ENCODE measurements at places on chromosomes 3 and 15.

- H3K27me3 ChIP-seq, result no peaks in the 10 kb centered on the region
- H3K36me3 ChIP-seq, result no peaks in the 10 kb centered on the region
- H3K4me1 ChIP-seq, result no peaks in the 10 kb centered on the region
- no peak overlapping the region for H3K27ac ChIP-seq
- no peak overlapping the region for H3K4me3 ChIP-seq
- no peak for DNase-seq
These were observed 30.5 kb upstream of the PRSS50 start for GRCh38 chr3:46748170-46748569.

DNA sequence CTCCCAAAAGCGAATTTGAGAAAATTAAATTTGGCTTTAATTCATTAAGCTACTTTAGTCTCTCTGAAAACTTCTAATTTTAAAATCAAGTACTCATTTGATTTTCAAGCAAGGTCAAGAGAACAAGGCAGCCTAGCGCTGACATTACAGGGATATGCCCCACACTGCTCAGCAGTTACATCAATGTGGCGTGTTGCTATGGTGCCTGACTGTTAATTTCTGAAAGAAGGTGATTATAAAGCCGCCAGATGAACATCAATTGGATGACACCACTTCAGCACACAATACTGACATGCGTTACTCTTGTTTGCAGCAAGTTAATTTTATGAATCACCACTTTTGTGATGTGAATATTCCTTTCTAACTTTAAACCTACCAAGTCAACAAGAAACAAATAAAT, 284.4 kb downstream of the FOXP1 start:
- peaks cover 47% of the 10 kb centered on the region for H3K4me1 ChIP-seq
- H3K4me3 ChIP-seq, result no peak overlapping the region
- no peak for DNase-seq
- H3K36me3 ChIP-seq, result peaks cover 9% of the 10 kb centered on the region

DNA sequence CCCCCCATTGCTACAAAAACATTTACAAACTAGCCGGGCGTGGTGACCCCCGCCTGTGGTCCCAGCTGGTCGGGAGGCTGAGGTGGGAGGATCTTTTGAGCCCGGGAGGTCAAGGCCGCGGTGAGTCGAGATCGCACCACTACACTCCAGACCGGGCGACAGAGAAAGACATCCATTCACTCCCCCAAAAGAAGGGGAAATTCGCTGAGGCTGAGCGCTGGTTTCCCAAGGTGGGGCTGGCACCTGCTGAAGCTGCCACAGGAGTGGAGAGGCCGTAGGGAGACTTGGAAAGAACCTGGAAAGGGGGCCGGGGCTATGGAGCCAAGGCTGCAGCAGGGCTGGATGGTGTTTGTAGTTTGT, 732 bp upstream of the CRTC3 start:
- peak overlapping the region; percentile 42 for H3K27ac ChIP-seq
- peaks cover 37% of the 10 kb centered on the region for H3K4me1 ChIP-seq
- H3K4me3 ChIP-seq, result peak overlapping the region; percentile 63

- H3K36me3 ChIP-seq, result no peaks in the 10 kb centered on the region
- no peaks in the 10 kb centered on the region for H3K4me1 ChIP-seq
- peaks cover 8% of the 10 kb centered on the region for H3K27me3 ChIP-seq
- H3K27ac ChIP-seq, result no peak overlapping the region
- H3K4me3 ChIP-seq, result no peak overlapping the region
These were observed 142.4 kb downstream of the ANXA2 start for GRCh38 chr15:60255390-60255789.

DNA sequence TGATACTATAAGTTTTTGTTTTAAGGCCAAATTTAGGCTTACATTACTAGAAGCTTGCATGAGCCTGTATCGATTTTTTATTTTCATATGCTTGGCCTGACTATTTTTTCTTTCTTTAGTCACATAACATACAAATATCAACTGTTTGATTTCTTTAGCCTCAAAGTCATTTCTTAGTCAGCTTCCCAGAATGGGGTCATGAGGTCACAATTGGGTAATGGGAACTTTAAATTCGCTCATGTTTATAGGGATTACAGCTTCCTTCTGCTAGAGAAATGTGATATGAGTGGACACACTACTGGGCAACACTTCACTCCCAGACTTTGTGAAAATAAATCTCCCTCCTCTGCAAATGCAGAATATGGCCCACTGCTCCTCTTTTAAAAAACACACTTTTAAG, 9.1 kb upstream of the TIPARP start:
- peaks cover 44% of the 10 kb centered on the region for H3K4me1 ChIP-seq
- peak overlapping the region; percentile 22 for H3K4me3 ChIP-seq
- H3K36me3 ChIP-seq, result no peaks in the 10 kb centered on the region
- H3K27ac ChIP-seq, result no peak overlapping the region
- DNase-seq, result no peak

GRCh38 chr15:29008846-29009245, 123.1 kb downstream of the APBA2 start:
- H3K4me3 ChIP-seq, result no peak overlapping the region
- H3K4me1 ChIP-seq, result no peaks in the 10 kb centered on the region
- no peak overlapping the region for H3K27ac ChIP-seq
- H3K36me3 ChIP-seq, result no peaks in the 10 kb centered on the region
- no peak for DNase-seq
- no peaks in the 10 kb centered on the region for H3K27me3 ChIP-seq

- no peaks in the 10 kb centered on the region for H3K36me3 ChIP-seq
- no peak overlapping the region for H3K27ac ChIP-seq
- no peak overlapping the region for H3K4me3 ChIP-seq
- H3K27me3 ChIP-seq, result no peaks in the 10 kb centered on the region
- DNase-seq, result no peak
- no peaks in the 10 kb centered on the region for H3K4me1 ChIP-seq
These were observed 142.7 kb downstream of the THRB start for GRCh38 chr3:24351779-24352469.

- DNase-seq, result no peak
- H3K36me3 ChIP-seq, result no peaks in the 10 kb centered on the region
- no peaks in the 10 kb centered on the region for H3K4me1 ChIP-seq
- H3K27me3 ChIP-seq, result no peaks in the 10 kb centered on the region
These were observed 195.9 kb upstream of the ST8SIA2 start for GRCh38 chr15:92197746-92198145.

DNA sequence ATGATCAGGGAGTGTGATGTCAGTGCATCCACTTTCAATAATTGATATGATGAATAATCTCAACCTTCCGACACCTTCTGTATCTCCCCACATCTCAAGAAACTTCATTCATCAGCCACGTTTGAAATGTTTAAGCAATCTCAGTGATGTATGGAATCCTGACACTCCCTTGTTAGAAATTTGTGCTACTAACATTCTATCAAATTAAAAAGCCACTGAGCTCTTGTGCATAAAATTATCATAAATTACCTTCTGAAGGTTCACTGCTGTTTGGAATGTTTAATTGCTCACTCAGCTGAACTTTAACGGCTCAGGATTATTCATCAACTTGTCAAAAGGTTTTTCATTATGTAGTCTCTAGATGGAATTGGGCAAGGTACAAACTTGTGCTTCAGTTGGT, 108.4 kb upstream of the DPH6 start:
- H3K27ac ChIP-seq, result no peak overlapping the region
- no peaks in the 10 kb centered on the region for H3K27me3 ChIP-seq
- no peaks in the 10 kb centered on the region for H3K4me1 ChIP-seq

All from B cell (primary cell).